Glutamatergic neuron (in vitro differentiated cells): ENCODE measurements at places on chromosomes 2 and 18. TPM values are rescaled to one million over a fixed set of nuclear protein-coding genes. Genes with fewer than 3 reads are reported as not detected.

GRCh38 chr2:221282386-221282785 lies 289.7 kb downstream of the EPHA4 start:
- no peak for DNase-seq
- H3K36me3 ChIP-seq: no peaks in the 10 kb centered on the region
- H3K27ac ChIP-seq: no peak overlapping the region
- no peak overlapping the region for H3K4me3 ChIP-seq
- H3K27me3 ChIP-seq: no peaks in the 10 kb centered on the region

- no peaks in the 10 kb centered on the region for H3K27me3 ChIP-seq
- peaks cover 5% of the 10 kb centered on the region for H3K36me3 ChIP-seq
- DNase-seq: no peak
- no peaks in the 10 kb centered on the region for H3K4me1 ChIP-seq
- H3K27ac ChIP-seq: no peak overlapping the region
These were observed 1152.8 kb upstream of the CELF4 start for GRCh38 chr18:38718365-38718901.

DNA sequence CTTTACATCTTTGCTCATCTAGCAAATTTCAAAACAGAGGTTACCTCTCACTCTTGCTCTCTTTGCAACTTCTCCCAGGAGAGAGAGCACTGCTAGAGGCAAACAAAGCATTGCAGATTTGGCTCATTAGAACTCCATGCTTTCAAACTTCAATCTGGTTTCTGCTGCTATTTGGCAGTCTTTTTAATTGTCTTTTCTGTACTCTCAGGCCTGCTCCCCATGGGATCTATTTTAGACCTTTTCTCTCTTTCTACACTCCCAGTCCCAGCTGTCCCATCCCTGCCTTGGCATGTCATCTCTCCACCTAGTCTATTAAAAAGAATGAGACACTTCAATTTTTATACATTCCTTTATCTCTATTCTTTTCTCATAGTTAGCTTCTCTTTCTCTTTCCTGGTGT lies 15.2 kb downstream of the KCNJ3 start:
- peaks cover 57% of the 10 kb centered on the region for H3K4me1 ChIP-seq
- peak overlapping the region; percentile 58 for H3K4me3 ChIP-seq
- peak overlapping the region; percentile 76 for H3K27ac ChIP-seq
- peak; percentile 24 for DNase-seq

DNA sequence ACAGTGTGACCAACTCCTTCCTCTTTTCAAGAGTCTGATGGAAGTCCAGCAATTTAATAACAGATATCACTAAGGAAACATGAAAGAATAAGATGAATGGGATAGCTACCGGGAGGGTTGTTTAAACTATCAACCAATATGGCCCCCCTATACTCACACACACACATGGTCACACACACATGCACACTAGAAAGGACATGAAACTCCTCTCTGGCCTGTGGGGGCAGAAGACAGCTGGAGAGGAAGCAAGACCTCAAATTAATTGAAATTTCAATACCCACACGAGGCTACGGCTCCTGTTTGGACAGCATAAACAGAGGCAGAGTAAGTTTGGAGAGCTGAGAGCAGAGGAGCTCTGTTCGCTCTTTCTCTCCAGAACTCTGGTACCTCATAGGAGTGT lies 34.7 kb upstream of the REEP1 start:
- peaks cover 3% of the 10 kb centered on the region for H3K27me3 ChIP-seq
- no peak overlapping the region for H3K27ac ChIP-seq
- DNase-seq: no peak
- H3K36me3 ChIP-seq: peaks cover 8% of the 10 kb centered on the region

GRCh38 chr2:241505086-241505780 lies 3.2 kb downstream of the STK25 start:
- peak overlapping the region; percentile 63 for H3K4me3 ChIP-seq
- peaks cover 8% of the 10 kb centered on the region for H3K27me3 ChIP-seq
- peak overlapping the region; percentile 86 for H3K27ac ChIP-seq
- no peak for DNase-seq
- no peaks in the 10 kb centered on the region for H3K36me3 ChIP-seq
- peaks cover 21% of the 10 kb centered on the region for H3K4me1 ChIP-seq

Gene FAP
- total RNA-seq: not detected

DNA sequence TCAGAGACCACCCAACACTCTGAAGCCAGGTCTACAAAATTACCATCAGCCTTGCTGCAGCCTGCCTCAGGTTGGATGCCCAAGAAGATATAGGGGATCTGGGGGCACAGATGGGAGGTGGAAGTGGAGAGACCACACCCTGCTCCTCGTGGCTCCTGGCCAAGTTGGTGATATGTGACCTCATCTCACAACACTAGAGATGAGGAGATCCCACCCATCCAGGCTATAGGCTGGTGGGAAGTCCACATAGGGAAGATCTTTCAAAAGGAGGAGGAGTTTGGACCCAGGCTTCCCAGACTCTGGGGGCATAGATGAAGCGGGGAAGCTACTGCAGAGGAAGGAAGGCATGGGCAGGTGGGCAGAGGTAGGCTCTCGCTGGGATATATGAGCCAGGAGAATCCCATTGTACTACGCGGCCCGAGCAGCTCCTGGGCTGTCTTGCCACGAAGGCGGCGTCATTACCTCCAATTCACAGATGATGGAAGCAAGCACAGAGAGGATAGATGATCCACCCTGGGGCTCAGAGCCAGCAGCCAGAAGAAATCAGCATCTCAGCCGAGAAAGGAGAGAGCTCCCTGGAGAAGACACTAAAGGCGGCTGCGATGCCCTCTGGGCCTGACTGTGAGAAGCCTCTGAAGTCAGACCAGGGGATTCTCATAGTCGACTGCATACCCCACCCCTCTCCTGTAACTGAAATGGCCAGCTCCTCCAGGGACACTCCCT lies 96.0 kb downstream of the RHOB start:
- peak overlapping the region; percentile 48 for H3K4me3 ChIP-seq

Gene UBE2E3
- total RNA-seq: 294 TPM

Gene APOB
- total RNA-seq: not detected

Gene ING5
- total RNA-seq: 38.3 TPM

Gene LGALSL
- 2.8 TPM for total RNA-seq

DNA sequence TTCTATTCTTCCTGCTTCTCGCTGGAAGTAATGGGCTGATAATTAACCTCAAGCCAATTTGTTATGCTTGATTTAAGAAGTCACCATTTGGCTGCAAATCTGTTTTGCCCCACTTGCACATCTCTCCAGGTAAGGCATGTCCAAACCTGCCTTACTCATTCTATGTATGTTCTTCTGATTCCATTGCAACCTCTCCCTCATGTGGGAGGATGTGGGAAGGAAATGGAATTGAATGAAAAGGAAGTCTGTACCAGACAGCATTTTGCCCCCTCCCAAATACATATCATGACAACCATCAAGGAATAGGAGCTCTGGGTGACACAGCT lies 131.7 kb downstream of the NRP2 start:
- H3K36me3 ChIP-seq: no peaks in the 10 kb centered on the region
- H3K27ac ChIP-seq: no peak overlapping the region
- H3K4me1 ChIP-seq: no peaks in the 10 kb centered on the region
- DNase-seq: no peak
- no peak overlapping the region for H3K4me3 ChIP-seq
- H3K27me3 ChIP-seq: no peaks in the 10 kb centered on the region
